ENCODE measurements at places on chromosomes 3 and 15. TPM values are rescaled to one million over a fixed set of nuclear protein-coding genes. Genes with fewer than 3 reads are reported as not detected.

GRCh38 chr3:59873576-59874230 is 823.9 kb upstream of the CFAP20DC start:
- no peak overlapping the region for H3K4me3 ChIP-seq
- no peak overlapping the region for H3K27ac ChIP-seq

GRCh38 chr15:85527895-85528294 is 147.5 kb downstream of the AKAP13 start:
- DNase-seq, result no peak
- peaks cover 4% of the 10 kb centered on the region for H3K36me3 ChIP-seq
- peaks cover 35% of the 10 kb centered on the region for H3K4me1 ChIP-seq
- H3K27ac ChIP-seq, result peak overlapping the region; percentile 72
- H3K27me3 ChIP-seq, result no peaks in the 10 kb centered on the region
- no peak overlapping the region for H3K4me3 ChIP-seq

DNA sequence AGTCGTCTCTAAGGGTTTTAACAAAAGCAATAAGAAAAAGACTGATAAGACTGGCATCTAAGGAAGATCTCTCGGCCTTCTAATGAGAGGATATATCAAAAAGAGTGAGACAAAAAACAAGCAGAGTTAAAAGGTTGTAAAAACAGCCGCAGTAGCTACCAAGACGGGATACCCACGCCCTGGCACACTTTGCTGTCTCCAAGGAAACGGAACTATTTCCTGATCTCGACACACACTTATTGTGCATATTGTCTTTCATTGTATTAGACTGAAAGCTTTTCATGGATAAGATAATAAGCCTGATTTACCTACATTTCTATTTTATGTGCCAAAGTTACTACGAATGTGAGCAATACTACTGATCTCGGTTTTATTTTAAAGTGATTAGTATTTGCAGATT is 161.5 kb upstream of the MCTP2 start:
- H3K4me3 ChIP-seq, result no peak overlapping the region
- H3K4me1 ChIP-seq, result peaks cover 23% of the 10 kb centered on the region
- peaks cover 4% of the 10 kb centered on the region for H3K36me3 ChIP-seq
- H3K27me3 ChIP-seq, result no peaks in the 10 kb centered on the region

DNA sequence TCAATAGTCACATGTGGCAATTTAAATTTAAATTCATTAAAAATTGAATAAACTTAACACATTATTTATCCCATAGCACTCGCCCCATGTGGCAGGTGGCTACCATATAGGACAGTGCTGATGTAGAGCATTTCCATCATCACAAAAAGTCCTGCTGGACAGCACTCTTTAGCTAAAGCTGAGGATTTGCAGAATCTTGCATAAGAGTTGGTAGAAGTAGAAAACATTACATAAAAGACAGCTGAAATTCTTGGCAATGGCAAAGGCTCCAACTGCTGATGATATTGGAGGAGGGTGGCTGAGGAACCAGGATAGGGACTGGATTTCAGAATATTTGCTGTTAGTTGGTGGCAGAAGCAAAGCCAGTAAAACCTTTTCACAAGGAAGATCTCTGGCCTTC is 230.7 kb upstream of the SATB1 start:
- no peaks in the 10 kb centered on the region for H3K36me3 ChIP-seq
- H3K27ac ChIP-seq, result no peak overlapping the region
- no peak for DNase-seq
- peaks cover 2% of the 10 kb centered on the region for H3K27me3 ChIP-seq
- H3K4me1 ChIP-seq, result no peaks in the 10 kb centered on the region

- H3K36me3 ChIP-seq, result no peaks in the 10 kb centered on the region
- no peak overlapping the region for H3K27ac ChIP-seq
- H3K27me3 ChIP-seq, result no peaks in the 10 kb centered on the region
- DNase-seq, result no peak
Observed at GRCh38 chr3:142626971-142627370, 30.8 kb downstream of the PLS1 start.

DNA sequence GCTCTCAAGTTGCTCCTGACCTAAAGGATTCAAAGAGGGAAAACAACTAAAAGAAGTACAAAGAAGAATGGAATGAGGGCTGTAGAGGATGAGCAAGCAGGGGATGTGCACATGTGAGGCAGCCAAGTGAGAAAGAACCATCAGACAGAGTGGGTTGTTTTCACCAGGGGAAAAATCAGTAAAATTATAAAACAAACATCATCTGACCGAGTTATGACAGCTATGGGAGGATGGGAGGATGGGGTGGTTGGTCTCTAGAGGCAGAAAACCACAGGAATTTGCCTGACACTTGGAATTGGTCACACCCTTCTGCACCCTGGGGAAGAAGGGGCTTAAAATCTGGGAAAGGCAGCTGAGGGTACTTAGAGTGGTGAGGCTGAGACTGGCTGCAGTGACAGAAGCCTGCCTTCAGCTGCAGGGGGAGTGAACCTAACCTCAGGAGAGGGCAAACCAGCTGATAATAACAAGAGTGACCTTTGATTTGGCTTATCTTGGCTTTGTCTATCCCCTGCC is 10.1 kb downstream of the ARHGAP31 start:
- no peak overlapping the region for H3K4me3 ChIP-seq
- H3K4me1 ChIP-seq, result peaks cover 72% of the 10 kb centered on the region
- no peaks in the 10 kb centered on the region for H3K27me3 ChIP-seq
- no peak for DNase-seq

DNA sequence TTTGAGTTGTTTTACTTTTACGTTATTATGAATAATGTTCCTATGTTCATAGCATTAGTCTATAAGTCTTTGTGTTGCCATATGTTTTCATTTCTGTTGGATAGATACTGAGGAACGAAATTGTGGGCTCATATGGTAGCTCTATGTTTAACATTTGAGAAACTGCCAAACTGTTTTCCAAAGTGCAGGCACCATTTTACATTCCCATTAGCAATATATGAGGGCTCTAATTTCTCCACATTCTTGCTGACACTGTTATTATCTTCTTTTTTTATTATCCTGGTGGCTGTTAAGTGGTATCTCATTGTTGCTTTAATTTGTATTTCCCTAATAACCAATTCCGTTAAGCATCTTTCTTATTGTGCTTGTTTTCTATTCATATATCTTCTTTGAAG is 1.8 kb upstream of the PIK3R4 start:
- H3K27me3 ChIP-seq, result no peaks in the 10 kb centered on the region
- no peak for DNase-seq
- H3K4me3 ChIP-seq, result peak overlapping the region; percentile 87
- peaks cover 4% of the 10 kb centered on the region for H3K36me3 ChIP-seq
- peaks cover 35% of the 10 kb centered on the region for H3K4me1 ChIP-seq

TLR9 gene
- total RNA-seq, result not detected

RTP4 gene
- not detected for total RNA-seq

UACA gene
- 171 TPM for total RNA-seq
